ENCODE measurements at places on chromosomes 3 and 15.

- DNase-seq, result no peak
Observed at GRCh38 chr15:57298204-57298603, 78.1 kb upstream of the CGNL1 start.

- DNase-seq, result no peak
Observed at GRCh38 chr15:47442371-47442770, 274.9 kb upstream of the SEMA6D start.

GRCh38 chr3:99503350-99503749 lies 135.0 kb upstream of the COL8A1 start:
- DNase-seq, result peak; percentile 50

- DNase-seq, result no peak
Observed at GRCh38 chr3:12560505-12561190, 3.8 kb downstream of the MKRN2 start.

- peak; percentile 45 for DNase-seq
Observed at GRCh38 chr3:123633530-123633929, 48.7 kb upstream of the HACD2 start.

- no peak for DNase-seq
Observed at GRCh38 chr3:130491431-130491830, 25.5 kb upstream of the COL6A6 start.

DNA sequence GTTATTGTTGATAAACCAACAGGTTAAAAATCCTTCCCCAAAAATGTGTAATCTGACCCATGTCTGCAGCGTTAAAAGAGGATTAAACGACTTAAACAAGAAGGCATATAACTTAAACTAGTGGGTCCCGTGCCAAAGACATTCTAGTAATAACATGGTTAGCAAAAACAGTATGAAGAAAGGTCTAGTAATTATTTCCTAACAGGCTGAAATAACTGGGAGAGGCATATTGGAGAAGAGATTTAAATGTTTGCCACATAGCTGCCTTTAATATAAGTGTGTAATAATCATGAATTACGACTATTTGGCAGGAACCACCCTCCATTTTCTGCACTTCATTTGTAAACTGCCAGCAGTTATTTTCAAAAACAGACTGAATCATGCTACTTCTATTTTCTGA lies 67.7 kb upstream of the CSPG5 start:
- DNase-seq, result peak; percentile 11

DNA sequence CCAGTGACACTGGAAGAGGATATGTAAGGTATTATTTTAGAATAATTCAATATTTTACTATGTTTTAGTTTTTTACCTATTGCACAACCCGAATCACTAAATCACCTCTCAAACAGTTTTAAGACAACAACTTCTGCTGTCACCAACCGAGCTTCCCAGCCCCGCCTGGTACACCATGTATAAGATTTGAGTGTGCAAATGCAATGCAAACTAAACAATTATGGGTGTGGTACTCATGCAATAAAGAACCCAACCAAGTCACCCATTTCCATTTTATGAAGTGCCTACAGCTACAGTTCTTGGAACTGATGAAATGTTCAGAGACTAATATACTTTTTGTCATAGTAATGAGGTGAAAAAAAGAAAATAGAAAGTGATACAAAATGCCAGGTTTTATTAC lies 256.2 kb downstream of the TAFA4 start:
- no peak for DNase-seq

DNA sequence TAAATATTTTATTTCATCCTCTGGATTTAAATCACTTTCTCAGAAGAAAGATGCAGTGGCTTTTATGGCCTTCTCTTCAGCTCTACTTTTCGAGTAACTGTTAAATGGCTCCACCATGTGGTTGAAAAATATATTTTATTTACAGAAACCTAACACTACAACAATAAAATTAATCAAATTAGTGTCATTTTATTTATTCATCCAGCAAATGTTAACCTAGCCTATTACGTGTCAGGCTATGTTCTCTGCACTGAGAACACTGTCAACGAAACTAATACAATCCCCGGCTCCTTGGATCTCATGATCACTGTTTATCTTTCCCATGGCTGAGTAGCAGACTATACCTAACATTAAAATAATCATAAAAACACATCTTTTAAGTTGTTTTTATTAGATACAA lies 148.0 kb upstream of the OSTN start:
- DNase-seq, result peak; percentile 49

GRCh38 chr15:70584441-70584837 lies 178.9 kb downstream of the UACA start:
- DNase-seq, result no peak

DNA sequence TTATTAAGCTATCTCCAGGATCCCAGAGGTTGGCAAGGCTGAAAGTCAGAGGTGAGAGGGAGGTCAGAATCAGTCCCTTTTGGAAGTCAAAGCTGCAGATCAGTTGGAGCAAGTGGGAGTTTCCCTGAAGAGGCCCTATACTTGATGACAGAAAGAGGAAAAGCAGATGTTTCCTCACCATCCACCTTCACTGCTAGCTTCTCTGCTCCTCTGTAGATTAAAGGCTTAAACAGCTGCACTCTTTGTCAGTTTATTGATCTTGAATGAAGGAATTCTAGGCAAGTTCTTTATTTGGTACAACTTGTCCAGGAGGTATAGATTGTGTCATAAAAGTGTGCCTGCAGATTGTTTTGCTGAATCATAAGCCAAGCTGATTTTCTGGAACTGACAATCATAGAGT lies 408.2 kb upstream of the TGFBR2 start:
- peak; percentile 49 for DNase-seq

- no peak for DNase-seq
Observed at GRCh38 chr3:159861369-159861987, 127.2 kb upstream of the IL12A start.
